ENCODE measurements at places on chromosomes 1 and 21.

DNA sequence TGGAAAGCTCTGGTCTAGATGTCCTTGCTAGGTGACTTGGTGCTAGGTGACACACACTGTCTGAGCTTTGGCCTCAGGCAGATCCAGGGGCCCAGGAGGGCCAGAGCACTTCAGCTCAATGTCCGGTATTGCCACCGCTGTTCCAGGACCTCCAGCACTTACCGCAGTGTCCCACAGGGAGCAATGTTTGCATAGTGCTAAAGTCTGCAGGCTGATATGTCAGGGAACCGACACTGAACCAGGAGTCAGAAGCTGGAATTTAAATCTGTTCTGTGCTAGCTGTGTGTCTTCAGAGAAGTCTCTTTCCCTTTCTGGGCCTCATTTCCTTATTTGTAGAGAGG, 19.3 kb downstream of the DHCR24 start:
- no peak for DNase-seq

DNA sequence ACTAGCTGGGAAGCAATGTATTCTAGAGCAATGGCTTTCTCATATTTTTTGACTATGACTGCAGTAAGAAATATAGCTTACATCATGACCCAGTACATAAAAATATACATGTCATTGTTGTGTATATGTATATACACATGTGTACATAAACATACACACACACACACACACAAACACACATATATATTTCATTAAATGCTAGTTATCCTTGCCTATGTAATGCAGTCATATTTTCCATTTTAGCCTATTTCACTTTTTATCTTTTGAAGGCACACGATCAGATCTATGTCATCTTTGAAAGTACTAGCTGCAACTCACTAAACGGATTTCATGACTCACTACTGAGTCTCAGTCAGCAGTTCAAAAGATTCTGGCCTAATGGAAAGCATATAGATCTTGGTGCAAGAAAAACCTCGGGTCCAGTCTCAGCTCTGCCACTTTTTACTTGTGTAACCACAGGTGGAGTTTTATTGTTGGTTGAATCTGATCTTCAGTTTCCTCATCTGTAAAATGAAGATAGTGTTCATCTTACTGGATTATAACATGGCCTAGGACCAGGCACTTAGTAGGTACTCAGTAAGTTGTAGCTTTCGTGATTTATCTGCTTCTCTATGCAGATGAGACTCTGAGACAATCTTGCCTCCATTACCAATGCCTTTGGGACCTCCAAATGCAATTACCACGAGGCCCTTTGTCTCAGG, 325.6 kb downstream of the RRAGC start:
- no peak for DNase-seq

GRCh38 chr21:43937891-43938309, 72.9 kb downstream of the AGPAT3 start:
- DNase-seq = no peak

GRCh38 chr1:109615879-109616278, 3.5 kb downstream of the GNAT2 start:
- DNase-seq = no peak

DNA sequence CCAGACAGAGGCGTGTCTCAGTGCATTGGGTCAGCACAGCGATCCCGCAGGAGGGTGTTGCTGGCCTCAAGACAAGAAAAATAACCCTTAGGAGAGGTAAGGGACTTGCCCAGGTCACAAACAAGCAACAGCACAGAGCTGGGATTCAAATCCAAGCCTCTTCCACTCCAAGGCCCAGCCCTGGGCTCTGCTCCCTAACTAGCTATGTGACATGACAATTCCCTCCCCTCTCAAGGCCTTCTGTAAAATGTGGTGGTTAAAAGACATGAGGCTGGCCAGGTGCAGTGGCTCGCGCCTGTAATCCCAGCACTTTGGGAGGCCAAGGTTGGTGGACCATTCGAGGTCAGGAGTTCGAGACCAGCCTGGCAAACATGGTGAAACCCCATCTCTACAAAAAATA, 28.1 kb upstream of the LAPTM5 start:
- no peak for DNase-seq

DNA sequence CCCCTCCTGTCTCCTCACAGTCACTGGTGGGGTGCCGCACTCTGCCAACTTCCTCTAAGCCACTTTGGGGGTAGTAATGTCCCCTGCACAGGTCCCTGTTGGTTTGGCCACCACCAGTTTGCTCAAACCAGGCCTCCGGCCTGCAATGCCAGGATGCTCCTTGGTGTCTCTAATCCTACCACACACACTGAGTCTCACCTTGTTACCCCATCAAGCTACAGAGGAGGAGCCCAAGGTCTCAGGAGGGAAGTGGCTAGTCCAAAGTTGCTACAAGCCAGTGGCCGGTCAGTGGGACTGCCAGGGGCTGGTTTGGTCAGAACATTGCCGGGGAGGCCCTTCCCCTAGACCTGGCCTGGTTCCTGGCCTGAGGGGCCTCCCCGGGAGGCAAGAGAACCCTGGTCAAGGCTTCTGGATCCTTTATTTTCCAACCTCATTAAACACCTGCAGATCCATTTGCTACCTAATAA, 21.5 kb upstream of the LRP8 start:
- DNase-seq = no peak

- DNase-seq = peak; percentile 59
Measured at GRCh38 chr1:245079021-245079609, 75.7 kb upstream of the KIF26B start.

DNA sequence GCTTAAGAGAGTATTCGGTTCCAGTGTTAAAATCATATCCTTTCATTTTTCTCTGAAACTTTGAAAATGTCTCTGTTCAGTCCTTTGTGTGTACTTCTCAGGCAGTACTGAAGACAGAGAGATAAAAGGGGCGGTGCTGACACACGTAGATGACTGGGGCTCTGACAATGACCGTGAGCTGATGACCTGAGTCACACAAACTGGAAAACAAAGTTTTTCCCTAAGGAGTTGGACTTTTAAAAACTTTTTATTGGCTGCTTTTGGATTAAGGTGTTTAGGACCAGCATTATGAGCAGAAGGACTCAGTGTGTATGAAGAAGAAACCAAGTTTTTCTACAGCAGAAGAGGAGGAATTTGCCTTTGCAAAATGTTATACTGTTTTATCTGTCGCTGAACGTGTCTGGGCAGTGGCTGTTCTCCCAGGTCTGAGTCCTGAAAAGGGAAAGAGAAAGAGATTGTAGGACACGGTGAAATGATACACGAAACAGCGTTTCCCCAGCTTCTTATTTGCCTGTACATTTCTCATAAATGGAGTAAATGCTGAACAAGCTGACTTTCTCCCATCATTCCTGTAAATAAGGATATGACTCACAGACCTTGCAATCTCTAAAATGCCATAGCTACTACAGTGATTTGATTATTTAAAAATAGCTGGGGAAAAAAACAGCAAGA, 51.5 kb downstream of the MAP3K7CL start:
- peak; percentile 93 for DNase-seq

DNA sequence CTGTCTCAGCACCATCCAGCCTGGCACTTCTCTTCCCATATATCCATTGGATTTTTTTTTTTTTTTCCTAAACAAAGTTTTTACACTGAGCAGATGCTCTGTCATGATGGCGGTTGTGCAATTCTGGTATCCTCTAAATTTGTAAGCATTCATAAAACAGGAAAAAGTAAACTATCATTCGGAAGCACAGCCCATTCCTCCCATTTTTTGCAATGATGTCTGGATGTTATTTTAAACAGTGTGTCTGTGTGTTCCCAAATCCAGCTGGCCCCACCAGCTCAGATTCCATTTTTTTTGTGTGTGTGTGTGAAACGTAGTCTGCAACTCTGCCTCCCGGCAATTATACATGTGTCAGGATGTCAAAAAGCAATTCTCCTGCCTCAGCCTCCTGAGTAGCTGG, 33.5 kb downstream of the PDPN start:
- peak; percentile 60 for DNase-seq

DNA sequence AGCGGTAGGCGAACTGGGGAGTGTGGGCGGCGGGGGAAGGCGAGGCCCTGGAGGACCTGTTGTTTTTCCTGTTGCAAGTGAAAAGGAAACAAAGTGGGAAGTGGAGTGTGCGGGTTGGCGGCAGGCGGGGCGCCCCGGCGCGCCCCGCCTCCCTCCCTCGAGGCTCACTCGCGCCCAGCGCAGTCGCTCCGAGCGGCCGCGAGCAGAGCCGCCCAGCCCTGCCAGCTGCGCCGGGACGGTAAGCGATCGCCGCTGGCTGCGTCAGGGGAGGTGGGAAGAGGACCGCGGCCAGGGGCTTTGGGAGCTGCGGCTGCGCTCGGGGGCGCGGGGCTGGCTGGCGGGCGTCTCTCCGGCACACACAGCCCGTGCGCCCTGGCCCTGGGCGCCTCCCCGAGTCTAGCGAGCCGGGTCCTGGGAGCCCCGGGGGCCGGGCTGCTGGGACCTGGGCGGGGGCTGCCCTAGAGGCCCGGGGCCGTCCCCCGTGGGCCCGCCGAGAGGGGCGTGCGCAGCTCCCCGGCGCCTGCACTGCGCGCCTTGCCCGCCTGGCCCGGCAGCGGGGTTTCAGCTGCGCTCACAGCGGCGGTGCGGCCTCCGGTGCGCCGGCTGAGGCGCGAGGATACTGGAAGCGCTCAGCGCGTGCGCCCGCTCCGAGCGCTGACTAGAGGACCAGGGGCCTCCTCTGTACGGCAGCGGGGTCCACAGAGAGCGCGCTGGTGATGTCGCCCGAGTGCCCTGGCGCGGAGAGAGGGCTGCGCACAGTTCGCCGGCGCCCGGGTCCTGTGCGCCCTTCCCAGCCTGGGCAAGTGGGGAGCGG, at the start of gene PIK3CD:
Gene PIK3CD, plus strand, starts transcription at position 167 of the 814 bp plus-strand sequence. CDS start 58,725 bp downstream, outside the sequence.
- DNase-seq = no peak

GRCh38 chr1:41343790-41344699, 17.2 kb upstream of the FOXO6 start:
- no peak for DNase-seq

DNA sequence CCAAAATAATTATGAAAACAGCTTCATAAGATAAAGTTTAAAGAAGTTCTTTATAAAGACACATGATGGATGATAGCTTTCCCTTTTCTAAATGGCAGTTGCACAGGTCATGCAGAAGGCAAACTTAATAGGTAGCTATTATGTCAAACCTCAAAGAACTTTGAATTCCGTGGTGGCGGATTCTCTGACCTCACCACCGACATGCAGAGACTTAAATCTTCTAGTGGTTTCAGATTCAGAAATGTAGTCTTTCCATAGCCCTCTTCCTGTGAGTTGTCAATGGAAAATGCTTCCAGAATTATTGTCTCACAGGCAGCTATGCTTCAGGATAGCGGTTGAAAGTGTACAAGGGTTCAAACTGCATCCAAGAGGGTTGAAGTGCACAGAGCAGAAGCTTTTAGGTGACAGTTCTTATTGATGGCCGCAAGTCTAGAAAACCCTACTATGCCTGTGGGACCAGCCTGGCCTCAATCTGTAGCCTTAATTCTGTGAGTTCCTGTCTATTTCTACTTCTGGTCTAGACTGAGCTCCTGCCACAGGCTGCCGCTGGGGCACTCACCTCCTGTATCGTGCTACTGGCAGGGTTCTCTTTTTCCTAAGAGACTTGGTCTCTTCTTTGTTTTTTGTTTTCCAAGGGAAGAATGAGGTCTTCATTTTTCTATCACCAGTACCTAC, 117.0 kb upstream of the ERRFI1 start:
- DNase-seq = no peak

DNA sequence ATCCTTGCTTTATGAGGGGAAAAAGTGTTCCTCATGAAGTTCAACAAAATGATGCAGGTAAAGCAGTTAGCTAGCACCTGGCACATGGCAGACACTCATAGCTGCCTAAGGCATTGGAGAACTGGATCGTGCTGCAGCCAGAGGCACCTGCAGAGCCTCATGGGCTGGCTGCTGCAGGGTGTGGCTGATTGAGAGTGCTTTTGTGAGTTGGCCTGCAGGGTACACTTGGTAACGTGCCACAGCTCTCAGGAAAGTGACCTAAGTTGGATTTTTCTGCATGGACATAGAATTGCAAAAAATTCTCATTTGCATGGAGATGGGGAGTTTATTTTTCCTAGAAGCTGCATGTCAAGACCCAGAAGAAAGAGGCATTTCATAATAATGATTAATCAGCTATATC, 31.6 kb upstream of the IL20 start:
- DNase-seq = no peak

- peak; percentile 36 for DNase-seq
Measured at GRCh38 chr1:56516539-56517252, 62.7 kb downstream of the PLPP3 start.

DNA sequence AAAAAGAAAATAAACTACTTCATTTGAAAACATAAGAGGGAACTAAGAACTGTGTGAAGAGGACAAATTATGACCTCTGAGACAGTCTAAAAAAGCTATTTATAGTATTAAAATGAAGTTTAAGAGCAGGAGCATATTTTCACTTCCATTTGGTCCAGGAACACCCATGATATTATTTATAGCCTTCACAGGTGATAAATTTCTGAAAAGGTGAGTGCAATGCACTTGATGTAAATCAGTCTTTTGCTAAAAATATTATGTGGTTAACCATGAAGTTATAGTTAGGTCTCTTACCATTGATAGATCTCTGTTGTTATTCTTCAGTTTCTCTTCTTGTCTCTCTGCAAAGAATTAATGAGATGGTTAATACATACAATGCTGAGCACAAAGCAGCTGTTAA, 14.7 kb downstream of the TMCO1 start:
- DNase-seq = no peak

DNA sequence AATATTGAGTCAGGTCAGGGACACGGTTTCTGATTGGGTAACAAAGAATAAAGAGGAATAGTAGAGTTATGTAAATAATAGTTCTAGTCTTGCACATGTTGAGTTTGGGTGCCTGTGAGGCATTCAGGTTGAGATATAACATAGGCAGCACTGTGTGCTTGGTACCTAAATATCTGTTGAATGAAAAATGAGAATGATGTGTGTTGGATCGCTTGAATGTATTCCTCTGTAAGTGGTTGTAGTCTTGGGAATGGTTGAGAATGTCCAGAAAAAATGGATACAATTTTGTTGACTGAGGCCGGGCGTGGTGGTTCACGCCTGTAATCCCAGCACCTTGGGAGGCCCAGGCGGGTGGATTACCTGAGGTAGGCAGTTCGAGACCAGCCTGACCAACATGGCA, 116.3 kb upstream of the HNRNPU start:
- no peak for DNase-seq

DNA sequence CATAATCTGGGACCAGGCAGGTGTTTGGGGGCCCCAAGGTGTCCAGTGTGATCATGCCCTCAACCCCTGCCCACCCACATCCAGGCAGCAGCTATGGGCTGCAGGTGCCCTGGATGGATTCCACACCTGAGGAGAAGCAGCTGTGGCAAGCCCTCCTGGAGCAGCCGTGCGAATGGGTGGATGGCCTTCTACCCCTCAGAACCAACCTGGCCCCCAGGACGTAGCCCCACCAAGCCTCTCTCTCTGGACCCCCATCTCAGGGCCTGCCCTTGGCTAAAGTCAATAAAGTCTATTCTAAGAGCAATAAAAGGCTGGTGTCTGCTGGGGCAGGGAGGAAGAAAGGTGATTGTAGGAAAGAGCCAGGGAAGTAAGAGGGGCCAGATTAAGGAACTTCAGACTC, 11.8 kb downstream of the SYTL1 start:
- no peak for DNase-seq

DNA sequence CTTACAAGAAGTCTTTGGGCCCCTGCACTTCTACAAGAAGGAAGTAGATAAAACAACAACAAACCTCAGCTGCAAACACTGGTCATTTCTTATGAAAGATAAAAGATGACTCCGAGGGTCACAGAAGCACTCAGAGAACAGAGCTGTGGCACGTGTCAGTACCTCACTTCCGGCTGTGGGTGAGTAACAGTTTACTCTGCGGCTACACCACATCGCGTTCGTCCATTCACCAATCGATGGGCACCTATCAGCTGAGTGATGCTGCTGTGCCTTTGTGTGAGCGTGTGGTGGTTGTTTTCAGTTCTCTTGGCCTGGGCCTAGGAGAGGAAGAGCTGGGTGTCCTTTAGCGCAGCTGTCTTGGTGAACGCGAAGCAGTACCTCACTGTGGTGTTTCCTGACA, 49.9 kb downstream of the COL6A1 start:
- no peak for DNase-seq
